ENCODE measurements at places on chromosomes 7 and 10. TPM values are rescaled to one million over a fixed set of nuclear protein-coding genes. Genes with fewer than 3 reads are reported as not detected.

GRCh38 chr10:52146766-52147165 lies 167.3 kb upstream of the DKK1 start:
- no peak for DNase-seq

Gene C7orf33
- total RNA-seq = not detected

DNA sequence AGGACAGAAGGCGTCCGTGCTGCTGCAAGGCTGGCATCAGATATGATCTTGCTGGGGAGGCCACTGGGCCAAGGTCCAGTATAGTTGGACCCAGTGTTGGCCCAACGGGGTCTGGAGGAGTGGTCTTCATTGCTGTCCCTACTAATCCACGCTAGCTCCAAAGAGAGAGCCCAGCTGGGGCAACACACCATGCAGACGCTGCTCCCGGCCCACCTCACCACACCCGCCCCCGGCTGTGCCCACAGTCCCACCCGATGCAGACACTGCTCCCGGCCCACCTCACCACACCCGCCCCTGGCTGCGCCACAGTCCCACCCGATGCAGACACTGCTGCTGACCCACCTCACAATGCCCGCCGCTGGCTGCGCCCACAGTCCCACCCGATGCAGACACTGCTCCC lies 121.5 kb downstream of the VIPR2 start:
- DNase-seq = no peak

DNA sequence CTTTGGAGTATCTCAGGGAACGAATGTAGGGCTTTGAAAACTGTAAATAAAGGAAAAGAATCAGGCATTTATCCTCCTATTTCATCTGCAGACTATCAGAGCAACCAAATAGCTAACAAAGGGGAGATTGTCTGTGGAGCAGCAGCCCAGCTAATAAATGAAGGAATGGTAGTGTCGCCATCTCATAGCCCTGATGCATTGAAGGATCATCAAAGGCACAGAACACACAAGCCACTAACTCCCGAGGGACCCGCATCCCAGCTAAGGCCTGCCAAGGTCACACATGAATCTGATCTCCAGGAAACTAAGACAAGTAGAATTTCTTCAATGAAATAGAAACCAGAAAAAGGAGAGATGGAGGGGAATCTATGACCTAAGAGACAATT lies 38.2 kb downstream of the CALML5 start:
- DNase-seq = no peak

Gene NPFFR1
- 0.32 TPM for total RNA-seq

Gene CCDC6
- 65.8 TPM for total RNA-seq

Gene LRRC61
- 12.1 TPM for total RNA-seq

Gene MYL10
- not detected for total RNA-seq

DNA sequence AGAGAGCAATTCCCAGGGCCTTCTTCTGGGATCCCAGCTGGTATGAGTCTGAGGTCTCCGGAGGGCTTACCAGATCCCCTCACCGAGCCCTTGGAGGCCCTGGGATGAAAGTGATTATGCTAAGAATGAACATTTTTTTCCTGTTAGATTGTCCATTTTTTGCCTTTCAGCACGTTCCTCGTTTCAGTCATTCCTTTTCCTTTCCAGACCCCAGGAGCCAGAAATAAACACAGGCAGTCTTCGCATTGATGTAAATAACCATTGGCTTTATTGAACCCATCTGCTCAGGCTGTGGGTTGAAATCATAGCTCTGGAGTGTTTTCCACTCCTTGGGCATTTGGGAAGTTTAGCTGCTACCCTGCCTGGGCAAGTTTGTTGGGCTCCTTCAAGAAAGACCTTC lies 320.9 kb upstream of the AUTS2 start:
- no peak for DNase-seq

Gene ARHGEF35
- 14.8 TPM for total RNA-seq

- no peak for DNase-seq
These were observed 5.1 kb downstream of the TSPAN14 start for GRCh38 chr10:80459047-80459865.

GRCh38 chr7:108310351-108310750 lies 145.9 kb downstream of the NRCAM start:
- DNase-seq = no peak

GRCh38 chr7:89265631-89266030 lies 470.1 kb upstream of the TEX47 start:
- DNase-seq = no peak

DNA sequence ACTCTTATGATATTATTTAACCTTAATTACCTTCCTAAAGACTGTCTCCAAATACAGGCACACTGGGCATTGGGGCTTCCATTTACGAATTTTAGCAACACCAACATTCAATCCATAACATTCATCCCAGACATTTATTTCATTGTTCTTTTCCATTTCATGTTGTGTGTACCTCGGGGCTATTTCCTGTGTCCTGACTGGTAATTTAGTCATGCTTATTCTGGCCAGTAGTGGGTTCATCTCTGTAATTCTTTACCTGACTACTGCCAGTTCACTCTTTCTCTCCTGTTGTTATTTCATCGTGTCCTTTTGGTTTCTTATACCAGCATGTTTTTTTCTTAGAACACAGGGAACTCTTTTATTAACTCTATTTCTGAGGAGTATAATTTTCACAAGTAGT lies 225.7 kb downstream of the PLXDC2 start:
- DNase-seq = no peak

GRCh38 chr10:87545783-87546182 lies 41.1 kb downstream of the MINPP1 start:
- DNase-seq = no peak

Gene PSTK
- 3.0 TPM for total RNA-seq

Gene TLL2
- 0.62 TPM for total RNA-seq

DNA sequence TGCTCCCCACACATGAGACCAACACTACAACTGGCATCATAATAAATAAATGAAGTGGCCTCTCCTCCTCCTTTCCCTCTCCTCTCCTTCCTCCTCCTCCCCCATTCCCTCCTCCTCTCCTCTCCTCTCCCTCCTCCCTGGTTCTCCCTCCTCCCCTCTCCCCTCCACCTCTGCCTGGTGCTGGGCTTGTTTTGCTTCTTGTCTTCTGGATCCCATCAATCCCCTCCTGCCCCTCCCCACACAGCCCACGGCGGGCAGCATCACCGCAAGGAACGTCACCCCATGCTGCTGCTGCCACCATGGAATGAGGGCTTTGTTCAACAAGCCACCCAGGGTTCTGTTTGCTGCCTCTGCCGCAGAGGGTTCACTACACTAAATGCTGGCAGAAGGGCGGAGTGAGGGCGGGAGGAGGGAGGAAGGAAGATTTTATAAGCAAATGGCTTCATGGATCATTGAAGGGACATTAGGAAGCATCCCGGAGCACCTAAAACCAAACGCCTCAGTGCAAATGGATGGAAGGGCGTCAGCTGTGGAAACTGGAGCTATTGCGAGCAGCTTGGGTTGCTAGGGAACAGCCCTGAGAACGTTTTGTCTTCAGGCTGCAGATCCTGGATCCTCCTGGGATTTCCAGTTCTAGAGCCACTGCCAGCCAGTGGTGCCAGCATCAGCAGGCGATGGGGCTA lies 379.7 kb upstream of the ZMIZ1 start:
- no peak for DNase-seq
